ENCODE measurements at places on chromosomes 4 and X.
A peak's percentile ranks its signal among the peaks of the same experiment; 100 is the strongest.

- DNase-seq: no peak
- peaks cover 31% of the 10 kb centered on the region for H3K4me1 ChIP-seq
- peaks cover 30% of the 10 kb centered on the region for H3K36me3 ChIP-seq
- no peaks in the 10 kb centered on the region for H3K27me3 ChIP-seq
- H3K27ac ChIP-seq: no peak overlapping the region
Observed at GRCh38 chrX:40683245-40683644, 35.9 kb upstream of the CXorf38 start.

GRCh38 chr4:7812231-7812857 lies 127.3 kb downstream of the AFAP1 start:
- peaks cover 11% of the 10 kb centered on the region for H3K27me3 ChIP-seq
- no peak for DNase-seq
- H3K4me3 ChIP-seq: no peak overlapping the region
- H3K27ac ChIP-seq: peak overlapping the region; percentile 21
- H3K4me1 ChIP-seq: peaks cover 64% of the 10 kb centered on the region

DNA sequence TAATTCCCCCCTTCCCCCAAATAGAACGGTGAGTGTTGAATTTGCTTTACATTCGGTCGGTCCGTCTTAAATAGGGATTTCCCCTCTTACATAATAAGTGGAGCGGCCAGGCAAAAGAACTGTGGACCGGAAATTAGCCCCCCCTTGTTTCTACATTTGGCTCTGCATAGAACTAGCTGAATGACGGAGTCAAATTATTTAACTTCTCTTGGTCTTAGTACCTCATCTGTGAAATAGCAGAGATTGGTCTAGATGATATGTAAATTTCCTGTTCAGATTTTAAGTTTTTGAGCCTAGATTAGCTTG lies 1.3 kb downstream of the SPATA18 start:
- no peak overlapping the region for H3K27ac ChIP-seq
- peak overlapping the region; percentile 86 for H3K4me3 ChIP-seq
- DNase-seq: no peak
- H3K4me1 ChIP-seq: peaks cover 13% of the 10 kb centered on the region

DNA sequence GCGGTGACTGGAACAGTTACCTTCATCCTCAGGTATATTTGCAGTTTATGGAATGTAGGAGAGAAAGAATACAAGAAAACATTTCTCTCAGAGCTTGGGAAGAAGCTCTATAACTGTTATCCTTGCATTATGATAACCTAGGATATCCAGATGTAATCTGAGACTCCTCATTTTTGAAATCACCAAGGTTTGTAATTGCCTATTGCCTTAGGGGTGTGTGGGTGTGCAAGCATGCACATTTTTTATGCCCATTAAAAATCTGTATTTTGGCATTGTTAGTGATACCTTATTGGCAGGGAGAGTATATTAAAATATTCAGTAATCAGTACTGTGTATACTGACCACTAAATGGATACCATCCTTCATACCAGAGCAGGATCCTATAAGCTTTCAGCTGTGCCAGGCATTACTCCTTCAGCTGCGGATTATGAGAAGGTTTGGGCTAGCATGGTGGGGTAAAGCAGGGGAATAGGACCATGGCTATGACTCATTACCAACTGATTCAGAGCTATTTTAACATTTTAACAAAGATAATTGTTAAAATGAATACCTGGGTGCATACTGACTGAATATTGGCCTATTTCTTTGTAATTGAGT lies 8.3 kb downstream of the SEC24B start:
- no peak overlapping the region for H3K4me3 ChIP-seq
- no peak overlapping the region for H3K27ac ChIP-seq
- peaks cover 39% of the 10 kb centered on the region for H3K36me3 ChIP-seq
- DNase-seq: no peak
- H3K4me1 ChIP-seq: peaks cover 30% of the 10 kb centered on the region

DNA sequence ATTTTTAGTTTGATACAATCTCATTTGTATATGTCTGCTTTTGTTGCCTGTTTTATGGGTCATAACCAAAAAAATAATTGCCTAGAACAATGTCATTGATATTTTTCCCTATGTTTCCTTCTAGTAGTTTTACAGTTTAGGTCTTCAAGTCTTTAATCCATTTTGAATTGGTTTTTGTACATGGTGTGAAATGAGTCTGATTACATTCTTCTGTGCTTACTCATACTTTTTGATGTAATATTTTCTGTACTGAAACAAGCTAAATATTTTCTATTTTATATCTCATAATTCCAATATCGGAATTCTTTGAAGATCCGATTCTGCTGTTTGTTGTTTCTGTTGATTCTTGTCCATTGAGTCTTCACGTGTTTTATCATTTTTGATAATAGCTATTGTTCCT lies 10.6 kb downstream of the TMEM156 start:
- no peaks in the 10 kb centered on the region for H3K27me3 ChIP-seq
- no peaks in the 10 kb centered on the region for H3K4me1 ChIP-seq
- H3K4me3 ChIP-seq: no peak overlapping the region
- H3K27ac ChIP-seq: no peak overlapping the region
- no peaks in the 10 kb centered on the region for H3K36me3 ChIP-seq

- no peak within 1 kb of the TSS for H3K27ac ChIP-seq
- peaks cover 6% of the 10 kb centered on the region for H3K4me1 ChIP-seq
- no peak within 1 kb of the TSS for H3K4me3 ChIP-seq
- H3K36me3 ChIP-seq: no peaks in the 10 kb centered on the region
- DNase-seq: peak; percentile 12
- H3K27me3 ChIP-seq: peaks cover 31% of the 10 kb centered on the region
Observed at GRCh38 chr4:993111-994029, at the start of gene SLC26A1. Gene SLC26A1, minus strand, starts transcription at chr4:993404. Its CDS starts 1,701 bp downstream, at chr4:991703.

- no peak overlapping the region for H3K4me3 ChIP-seq
- H3K27me3 ChIP-seq: no peaks in the 10 kb centered on the region
- no peaks in the 10 kb centered on the region for H3K36me3 ChIP-seq
- no peak overlapping the region for H3K27ac ChIP-seq
- DNase-seq: no peak
Observed at GRCh38 chr4:22115262-22115661, 166.7 kb upstream of the KCNIP4 start.

DNA sequence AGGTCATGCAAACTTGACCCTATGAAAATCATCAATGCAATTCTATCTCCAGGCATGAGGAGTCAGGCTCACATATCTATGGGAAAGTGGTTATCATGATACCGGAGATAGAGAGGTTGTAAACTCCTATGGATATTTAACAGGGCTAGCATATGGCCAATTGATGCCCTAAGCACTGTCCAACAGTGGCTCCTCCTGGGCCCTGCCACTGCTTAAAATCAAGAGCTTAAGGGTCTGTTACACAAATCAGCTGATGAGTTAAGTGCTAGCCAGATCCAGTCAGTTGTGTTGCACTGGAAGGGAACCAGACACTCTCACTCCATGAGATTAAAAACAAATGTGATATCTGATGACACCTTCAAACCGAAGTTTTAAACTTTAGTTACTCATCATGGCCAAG lies 337.6 kb downstream of the STIM2 start:
- no peak overlapping the region for H3K27ac ChIP-seq
- no peaks in the 10 kb centered on the region for H3K4me1 ChIP-seq
- no peak overlapping the region for H3K4me3 ChIP-seq
- no peaks in the 10 kb centered on the region for H3K36me3 ChIP-seq
- H3K27me3 ChIP-seq: peaks cover 11% of the 10 kb centered on the region
- DNase-seq: no peak

GRCh38 chr4:155609455-155610059 lies 57.1 kb upstream of the GUCY1A1 start:
- no peak overlapping the region for H3K4me3 ChIP-seq
- no peaks in the 10 kb centered on the region for H3K36me3 ChIP-seq
- no peak overlapping the region for H3K27ac ChIP-seq
- H3K27me3 ChIP-seq: no peaks in the 10 kb centered on the region

DNA sequence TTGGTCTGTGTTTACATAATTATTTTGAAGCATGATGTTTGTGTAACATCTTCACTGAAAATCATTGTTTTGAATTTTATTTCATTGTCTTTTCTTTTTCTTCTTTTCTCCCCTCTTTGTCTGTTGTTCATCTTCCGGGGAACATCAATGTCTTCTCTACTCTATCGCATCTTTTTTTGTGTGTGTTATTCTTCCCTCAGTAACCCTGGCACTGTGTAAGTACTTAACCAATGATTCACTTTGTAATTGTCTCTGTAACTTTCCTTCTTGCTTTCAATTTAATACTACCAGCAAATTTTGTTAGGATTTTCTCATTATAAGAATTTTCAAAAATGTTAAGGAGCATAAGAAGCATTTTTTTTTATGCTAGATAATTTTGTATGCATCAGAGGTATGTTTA lies 130.8 kb downstream of the PDLIM5 start:
- peak overlapping the region; percentile 10 for H3K27ac ChIP-seq
- DNase-seq: no peak
- H3K4me1 ChIP-seq: peaks cover 18% of the 10 kb centered on the region
- H3K4me3 ChIP-seq: no peak overlapping the region

- no peak overlapping the region for H3K4me3 ChIP-seq
- H3K36me3 ChIP-seq: peaks cover 6% of the 10 kb centered on the region
- peak; percentile 15 for DNase-seq
- H3K27me3 ChIP-seq: no peaks in the 10 kb centered on the region
Observed at GRCh38 chrX:11770320-11770719, 12.3 kb downstream of the MSL3 start.

DNA sequence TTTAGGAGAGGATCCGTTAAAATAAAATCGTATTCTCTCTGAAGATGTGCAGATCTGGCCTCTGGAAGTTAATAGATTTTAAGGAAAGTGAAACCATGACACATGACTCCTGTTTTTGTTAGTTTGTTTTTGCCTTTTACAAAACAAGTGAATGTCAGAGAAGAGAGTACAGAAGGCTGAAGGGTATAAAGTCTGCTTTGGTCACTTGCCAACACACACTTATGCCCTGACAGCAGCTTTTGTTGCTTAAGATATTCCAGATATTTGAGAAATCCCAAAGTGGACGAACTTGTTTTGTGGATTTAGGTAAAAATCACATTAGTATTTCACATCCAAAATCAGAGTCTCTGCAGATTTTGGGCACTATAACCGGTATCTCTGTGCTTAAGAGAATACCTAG lies 192.4 kb upstream of the RASGEF1B start:
- no peak for DNase-seq
- H3K27ac ChIP-seq: no peak overlapping the region
- peaks cover 12% of the 10 kb centered on the region for H3K4me1 ChIP-seq

DNA sequence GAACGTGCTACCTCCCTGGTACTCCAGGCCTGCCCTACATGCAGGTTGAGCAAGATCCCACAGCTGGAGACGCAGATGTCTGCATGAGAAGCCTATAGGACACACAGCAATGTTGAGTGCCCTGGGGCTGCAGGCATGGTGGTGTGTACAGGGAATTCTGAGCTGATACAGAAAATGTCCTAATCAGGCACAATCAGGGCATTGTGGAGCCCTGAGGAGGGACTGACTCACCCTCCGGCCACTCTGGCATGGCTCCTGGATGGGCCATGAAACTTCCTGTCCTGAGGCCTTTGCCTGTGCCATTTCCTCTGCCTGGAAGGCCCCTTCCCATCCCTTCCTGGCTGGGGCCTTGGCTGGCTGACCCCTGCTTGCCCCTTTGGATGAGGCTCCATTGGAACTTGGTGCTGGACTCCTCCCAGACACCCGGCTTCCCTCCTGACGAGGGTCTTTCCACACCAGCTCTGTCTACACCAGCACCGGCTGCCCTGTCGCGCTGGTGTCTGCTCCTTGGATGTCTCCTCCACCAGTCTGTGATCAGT lies 16.7 kb upstream of the AFAP1 start:
- peaks cover 15% of the 10 kb centered on the region for H3K36me3 ChIP-seq
- no peak overlapping the region for H3K27ac ChIP-seq
- H3K27me3 ChIP-seq: peaks cover 4% of the 10 kb centered on the region
- peaks cover 34% of the 10 kb centered on the region for H3K4me1 ChIP-seq

DNA sequence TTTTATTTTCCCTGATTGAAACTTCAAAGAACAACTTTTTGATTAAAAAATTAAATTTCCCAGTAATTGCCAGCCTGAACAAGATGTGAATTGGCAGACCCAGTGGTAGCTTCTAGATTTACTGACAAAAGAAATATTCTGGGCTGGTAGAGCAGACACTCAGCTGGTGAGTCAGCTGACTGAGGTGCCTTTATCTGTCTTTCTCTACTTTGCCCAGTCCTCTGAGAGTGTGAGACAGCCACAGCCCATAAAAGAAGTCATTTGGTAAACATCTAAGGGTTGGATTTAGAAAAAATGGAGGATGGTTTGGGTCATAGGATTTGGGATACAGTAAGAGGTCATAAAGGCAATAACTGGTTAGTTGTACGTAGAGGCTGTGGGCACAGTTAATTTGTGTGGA lies 54.5 kb downstream of the CCSER1 start:
- H3K4me1 ChIP-seq: no peaks in the 10 kb centered on the region
- no peak overlapping the region for H3K27ac ChIP-seq
- no peak for DNase-seq
- no peak overlapping the region for H3K4me3 ChIP-seq
- no peaks in the 10 kb centered on the region for H3K27me3 ChIP-seq

GRCh38 chr4:66187175-66187720 lies 517.0 kb upstream of the EPHA5 start:
- H3K36me3 ChIP-seq: no peaks in the 10 kb centered on the region
- H3K4me3 ChIP-seq: no peak overlapping the region
- H3K4me1 ChIP-seq: no peaks in the 10 kb centered on the region
- peaks cover 3% of the 10 kb centered on the region for H3K27me3 ChIP-seq
- DNase-seq: no peak
- H3K27ac ChIP-seq: no peak overlapping the region

DNA sequence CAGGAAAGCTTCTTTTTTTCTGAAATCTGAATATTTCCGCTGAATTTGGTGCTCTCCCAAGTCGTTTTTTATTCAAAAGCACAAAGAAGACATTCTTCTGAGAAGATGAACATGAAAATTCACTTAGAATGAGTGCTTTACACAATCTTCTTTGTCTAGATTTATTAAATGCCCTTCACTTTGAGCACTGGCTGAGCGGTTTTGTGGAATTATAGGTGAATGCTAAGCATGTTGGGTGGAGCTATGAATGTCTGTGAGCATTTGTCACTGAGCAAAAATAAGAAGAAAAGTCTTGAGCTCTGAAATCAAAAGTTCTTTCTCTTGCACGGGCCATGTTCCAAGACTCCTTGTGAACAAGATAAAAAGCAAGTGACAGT lies 13.1 kb downstream of the GASK1B start:
- H3K27ac ChIP-seq: no peak overlapping the region
- H3K4me3 ChIP-seq: no peak overlapping the region
- H3K4me1 ChIP-seq: peaks cover 6% of the 10 kb centered on the region
- no peak for DNase-seq
- no peaks in the 10 kb centered on the region for H3K27me3 ChIP-seq

- DNase-seq: no peak
- H3K27me3 ChIP-seq: no peaks in the 10 kb centered on the region
- H3K27ac ChIP-seq: no peak overlapping the region
- H3K36me3 ChIP-seq: no peaks in the 10 kb centered on the region
Observed at GRCh38 chrX:116863029-116863428, 400.3 kb upstream of the CT83 start.

DNA sequence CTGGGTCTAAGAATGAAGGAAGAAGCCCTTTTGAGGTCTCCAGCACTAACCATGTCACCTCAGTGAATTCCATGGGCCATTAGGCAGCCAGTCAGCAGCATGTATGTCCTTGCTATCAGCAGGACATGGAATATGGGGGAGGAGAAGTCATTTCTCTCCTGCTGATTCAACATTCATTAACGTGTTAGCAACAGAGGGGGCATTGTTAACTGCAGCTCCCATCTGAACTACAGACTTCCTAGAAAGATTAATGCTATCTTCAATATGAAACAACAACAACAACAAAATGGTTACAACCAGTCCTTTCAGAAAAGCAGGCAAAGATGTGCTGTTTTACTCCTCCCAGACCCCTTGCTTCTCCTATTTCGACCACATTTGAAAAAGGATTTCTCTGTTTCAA lies 120.4 kb upstream of the SLC34A2 start:
- no peaks in the 10 kb centered on the region for H3K36me3 ChIP-seq
- peak; percentile 12 for DNase-seq
- peaks cover 26% of the 10 kb centered on the region for H3K4me1 ChIP-seq
- peak overlapping the region; percentile 35 for H3K27ac ChIP-seq
- H3K4me3 ChIP-seq: no peak overlapping the region
